ENCODE measurements at places on chromosomes 4 and X. TPM values are rescaled to one million over a fixed set of nuclear protein-coding genes. Genes with fewer than 3 reads are reported as not detected.

NAP1L2 gene
- total RNA-seq: 14.3 TPM

FGG gene
- not detected for total RNA-seq

SLIT2 gene
- 12.2 TPM for total RNA-seq

NXF2 gene
- not detected for total RNA-seq

MMRN1 gene
- total RNA-seq: 0.14 TPM

MAGEC3 gene
- not detected for total RNA-seq

CPLX1 gene
- total RNA-seq: 5.4 TPM

SRPK3 gene
- 31.9 TPM for total RNA-seq

MXRA5 gene
- 2.1 TPM for total RNA-seq

DCAF16 gene
- total RNA-seq: 19.1 TPM

CSN3 gene
- total RNA-seq: not detected

STOX2 gene
- total RNA-seq: 12.6 TPM

CSAG3 gene
- total RNA-seq: not detected

Data from heart left ventricle (tissue), 16 donors.